Glutamatergic neuron (in vitro differentiated cells): ENCODE measurements at places on chromosomes 13 and 19. TPM values are rescaled to one million over a fixed set of nuclear protein-coding genes. Genes with fewer than 3 reads are reported as not detected.

The CATSPERD gene
- total RNA-seq = not detected

The CALR3 gene
- total RNA-seq = not detected

The GFY gene
- total RNA-seq = 0.88 TPM

The SIGLEC7 gene
- not detected for total RNA-seq
